ENCODE measurements at places on chromosomes 2 and 18. TPM values are rescaled to one million over a fixed set of nuclear protein-coding genes. Genes with fewer than 3 reads are reported as not detected.

Gene GRP
- total RNA-seq: 2.4 TPM

Gene GYPC
- total RNA-seq: 29.0 TPM

Gene CCDC121
- total RNA-seq: 12.6 TPM

Gene AGFG1
- 73.6 TPM for total RNA-seq

Gene ANKRD29
- 6.7 TPM for total RNA-seq

Gene CTAGE1
- total RNA-seq: not detected

Gene PDE1A
- 12.4 TPM for total RNA-seq

Gene MYO3B
- 9.1 TPM for total RNA-seq

Gene RETREG2
- total RNA-seq: 66.2 TPM

Gene CDH2
- total RNA-seq: 225 TPM

Gene NEURL3
- total RNA-seq: 0.27 TPM

Gene HNRNPLL
- total RNA-seq: 120 TPM

Gene SCN1A
- 10.5 TPM for total RNA-seq

Gene AQP12A
- total RNA-seq: not detected

Gene FAHD2A
- 27.9 TPM for total RNA-seq

Gene LCT
- total RNA-seq: not detected

Gene SEPTIN10
- 83.8 TPM for total RNA-seq

Gene AQP12B
- total RNA-seq: not detected

Gene CIDEA
- 0.55 TPM for total RNA-seq

Gene CCDC102B
- 61.4 TPM for total RNA-seq

Gene MAP3K19
- 0.11 TPM for total RNA-seq

Gene HNMT
- total RNA-seq: 29.9 TPM

Gene TDRD15
- not detected for total RNA-seq

Gene MORN2
- total RNA-seq: 17.5 TPM

Gene NEB
- total RNA-seq: 208 TPM

Gene SRD5A2
- 6.9 TPM for total RNA-seq

Gene CTIF
- total RNA-seq: 44.0 TPM

Gene SERPINB12
- total RNA-seq: not detected

Gene ARHGAP15
- total RNA-seq: 20.8 TPM

Gene CRYGD
- 823 TPM for total RNA-seq

Gene CDKL4
- total RNA-seq: 4.1 TPM

Data from camera-type eye (tissue), 1 donor.